Activated CD8-positive, alpha-beta memory T cell treated with anti-CD3 and anti-CD28 coated beads for 24 hours (primary cell): ENCODE measurements at places on chromosomes 4 and X.

DNA sequence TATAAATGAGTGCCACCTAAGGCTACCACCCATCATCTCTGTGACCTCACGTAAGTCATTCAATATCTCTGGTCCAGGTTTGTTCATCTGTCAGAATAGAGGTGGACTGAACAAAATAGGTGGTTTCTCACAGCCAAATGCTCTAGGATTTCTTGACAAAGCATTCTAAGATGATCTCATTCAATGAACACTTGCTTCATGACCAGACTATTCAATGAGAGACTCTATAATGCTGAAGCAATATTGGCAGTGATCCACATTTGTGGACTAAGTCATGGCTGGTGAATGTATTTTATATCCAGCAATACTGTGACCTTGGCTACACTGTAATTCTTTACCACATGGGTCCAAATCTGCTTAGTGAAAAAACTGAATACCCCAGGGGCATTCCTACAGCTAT is 37.9 kb downstream of the LDB2 start:
- DNase-seq = no peak

DNA sequence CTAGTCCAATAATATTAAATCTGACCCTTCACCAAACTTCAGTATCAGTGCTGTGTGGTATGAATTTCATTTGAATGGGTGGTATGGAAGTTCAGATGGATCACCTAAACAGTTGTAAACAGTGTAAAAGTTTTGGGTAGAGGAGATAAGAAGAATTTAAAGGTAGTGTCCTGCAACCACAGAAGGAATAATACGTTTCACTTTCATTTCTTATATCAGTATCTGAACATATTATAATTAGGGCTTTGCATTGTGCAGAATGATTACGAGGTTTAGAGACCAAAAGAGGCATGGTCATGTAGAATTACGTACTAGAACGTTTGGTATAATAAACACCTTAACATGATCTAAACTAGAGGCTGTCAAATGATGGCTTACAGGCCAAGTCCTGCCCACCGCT is 116.1 kb downstream of the PDLIM5 start:
- no peak for DNase-seq

DNA sequence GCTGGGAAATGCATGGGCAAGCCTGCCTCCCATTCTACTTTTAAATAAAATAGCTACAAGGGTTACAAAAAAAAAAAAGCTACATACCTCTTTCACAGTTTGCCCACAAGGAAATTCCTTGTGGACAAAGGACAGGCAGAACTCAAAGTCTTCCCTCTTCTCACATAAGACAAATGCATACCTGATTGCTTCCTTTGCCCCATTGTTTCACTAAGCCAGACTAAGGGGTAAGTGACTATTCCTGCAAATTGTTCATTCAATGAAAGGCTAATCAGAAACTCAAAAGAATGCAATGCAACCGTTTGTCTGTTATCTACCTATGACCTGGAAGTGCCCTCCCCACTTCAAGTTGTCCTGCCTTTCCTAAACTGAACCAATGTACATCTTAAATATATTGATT is 780.6 kb downstream of the FAM133A start:
- no peak for DNase-seq

- no peak for DNase-seq
Observed at GRCh38 chrX:19577181-19577810, 62.0 kb upstream of the MAP3K15 start.

- DNase-seq = no peak
Observed at GRCh38 chr4:6681191-6681590, 12.5 kb upstream of the S100P start.

GRCh38 chr4:92599044-92599443 is 295.3 kb downstream of the GRID2 start:
- DNase-seq = no peak

GRCh38 chrX:56233100-56233499 is 944 bp downstream of the KLF8 start:
- no peak for DNase-seq

DNA sequence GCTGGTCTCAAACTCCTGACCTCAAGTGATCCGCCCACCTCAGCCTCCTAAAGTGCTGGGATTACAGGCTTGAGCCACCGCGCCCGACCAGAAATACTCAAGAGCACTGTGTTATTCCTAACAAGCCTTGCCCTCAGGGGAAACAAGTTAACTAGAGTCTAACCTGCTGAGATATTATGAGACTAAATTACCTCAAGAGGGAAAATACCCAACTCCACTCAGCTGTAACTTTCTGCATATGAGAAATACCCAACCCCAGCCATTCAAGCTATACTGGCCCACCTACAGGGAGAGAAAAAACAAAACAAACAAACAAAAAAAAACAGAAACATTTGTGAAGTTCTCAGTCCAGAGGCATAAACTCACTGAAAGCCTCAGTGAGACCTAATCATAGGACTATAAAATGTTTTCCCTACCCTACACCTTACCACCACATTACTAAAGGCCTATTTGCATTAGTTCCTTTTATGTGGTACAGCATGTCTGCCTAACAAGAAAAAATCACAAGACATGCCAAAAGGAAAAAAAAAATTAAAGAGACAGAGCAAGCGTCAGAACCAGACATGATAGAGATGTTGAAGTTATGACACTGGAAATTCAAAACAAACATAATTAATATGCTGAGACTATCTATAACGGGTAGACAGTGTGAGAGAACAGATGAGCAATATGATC is 876.0 kb downstream of the FSTL5 start:
- no peak for DNase-seq

DNA sequence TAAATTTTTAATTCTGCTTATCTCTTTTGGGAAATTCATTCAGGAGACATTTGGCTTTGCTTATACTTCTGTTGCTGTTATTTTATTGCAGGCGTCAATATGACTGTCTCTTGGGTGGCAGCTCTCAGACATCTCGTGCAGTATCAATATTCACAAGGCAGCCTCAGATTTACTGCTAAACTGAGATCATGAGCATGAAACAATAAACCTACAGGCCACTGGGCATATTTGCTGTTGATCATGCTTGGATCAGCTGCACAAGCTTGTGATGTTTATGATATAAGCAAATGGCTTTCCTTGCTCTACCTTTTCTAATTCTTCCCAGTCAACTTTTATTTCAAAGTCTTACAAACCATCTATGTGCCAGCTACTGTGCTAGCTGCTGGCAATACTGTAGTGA is 39.2 kb downstream of the TSPAN5 start:
- no peak for DNase-seq

- no peak for DNase-seq
Observed at GRCh38 chrX:131621650-131622049, 77.8 kb downstream of the OR13H1 start.

DNA sequence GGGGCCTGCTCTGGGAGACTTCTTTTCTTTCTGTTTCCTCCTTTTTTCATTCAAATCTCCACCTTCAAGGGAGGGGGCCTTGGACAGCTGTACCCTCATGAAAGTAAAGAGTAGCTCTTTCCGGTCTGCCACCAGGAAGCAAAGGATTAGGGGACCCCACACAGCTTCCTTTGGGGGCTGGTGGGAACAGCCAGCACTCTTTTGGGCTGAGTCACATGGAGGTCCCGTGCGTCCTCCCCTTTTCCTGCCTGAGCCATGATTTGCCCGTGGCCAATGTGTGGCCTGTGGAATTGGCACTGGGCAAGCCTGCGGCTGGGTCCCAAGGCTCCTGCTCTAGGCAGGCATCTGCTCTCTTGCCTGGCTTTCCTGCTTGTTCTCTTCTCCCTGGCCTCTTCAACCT is 65.5 kb downstream of the FHDC1 start:
- no peak for DNase-seq

DNA sequence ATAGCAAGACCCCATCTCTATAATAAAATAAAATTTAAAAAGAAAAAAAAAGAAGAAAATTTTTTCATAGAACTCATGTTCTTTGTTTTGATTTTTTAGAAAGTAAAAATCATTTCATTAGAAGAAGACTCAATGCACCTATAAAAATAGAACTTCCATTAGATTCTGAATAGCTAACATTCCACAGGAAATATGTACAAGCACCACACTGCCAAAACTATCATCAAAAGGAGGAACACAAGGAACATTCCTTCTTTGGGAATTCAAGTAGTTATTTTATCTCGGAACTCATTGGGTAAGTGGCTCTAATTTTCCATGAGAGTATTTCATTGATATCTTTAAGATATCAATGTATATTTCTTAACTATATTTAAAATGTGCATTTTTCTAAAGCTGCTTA is 157.6 kb downstream of the CAMK2D start:
- no peak for DNase-seq

GRCh38 chrX:1281521-1281920 is 12.9 kb downstream of the CSF2RA start:
- DNase-seq = no peak

DNA sequence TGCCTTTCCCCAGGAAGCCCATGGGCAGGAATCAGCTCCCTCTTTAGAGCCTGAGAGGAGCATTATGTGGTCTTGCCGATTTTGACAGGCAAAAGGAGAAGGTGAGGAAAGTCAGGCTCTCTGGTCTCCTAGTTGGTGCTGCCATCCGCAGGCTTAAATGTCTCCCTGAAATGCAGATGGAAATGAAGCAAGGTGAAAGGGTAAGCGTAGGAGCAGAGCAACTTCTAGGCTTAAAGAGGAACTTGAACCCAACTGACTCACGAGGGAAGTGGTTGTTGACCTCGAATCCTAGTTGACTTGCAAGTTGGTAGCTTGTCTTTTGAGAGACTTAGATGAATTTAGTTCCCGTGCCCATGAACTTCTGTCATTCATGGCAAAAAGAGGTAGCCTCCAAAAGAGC is 205.9 kb downstream of the PTTG2 start:
- no peak for DNase-seq

DNA sequence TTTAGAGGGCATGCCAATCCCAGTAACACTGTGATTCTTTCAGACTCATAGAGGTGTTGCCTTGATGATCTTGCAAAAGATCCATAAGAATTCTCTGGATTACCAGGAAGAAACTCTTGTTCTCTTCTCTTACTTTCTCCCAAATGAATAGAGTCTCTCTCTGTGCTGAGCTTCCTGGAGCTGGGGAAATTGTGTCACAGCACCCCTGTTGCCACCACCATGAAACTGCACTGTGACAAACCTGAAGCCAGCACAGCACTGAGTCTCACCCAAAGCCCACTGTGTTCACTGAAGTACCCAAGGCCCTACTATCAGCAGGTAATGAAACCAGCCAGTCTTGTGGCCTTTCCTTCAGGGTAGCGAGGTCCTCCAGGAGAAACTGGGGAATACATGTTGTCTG is 332.7 kb upstream of the FGF16 start:
- no peak for DNase-seq

GRCh38 chrX:8914681-8915080 is 113.5 kb upstream of the FAM9A start:
- DNase-seq = no peak

GRCh38 chr4:81930506-81931238 is 443.1 kb downstream of the HNRNPD start:
- no peak for DNase-seq

- no peak for DNase-seq
Observed at GRCh38 chrX:101057093-101057714, 5.3 kb upstream of the TRMT2B start.

GRCh38 chr4:138200236-138200590 is 41.9 kb downstream of the SLC7A11 start:
- no peak for DNase-seq

DNA sequence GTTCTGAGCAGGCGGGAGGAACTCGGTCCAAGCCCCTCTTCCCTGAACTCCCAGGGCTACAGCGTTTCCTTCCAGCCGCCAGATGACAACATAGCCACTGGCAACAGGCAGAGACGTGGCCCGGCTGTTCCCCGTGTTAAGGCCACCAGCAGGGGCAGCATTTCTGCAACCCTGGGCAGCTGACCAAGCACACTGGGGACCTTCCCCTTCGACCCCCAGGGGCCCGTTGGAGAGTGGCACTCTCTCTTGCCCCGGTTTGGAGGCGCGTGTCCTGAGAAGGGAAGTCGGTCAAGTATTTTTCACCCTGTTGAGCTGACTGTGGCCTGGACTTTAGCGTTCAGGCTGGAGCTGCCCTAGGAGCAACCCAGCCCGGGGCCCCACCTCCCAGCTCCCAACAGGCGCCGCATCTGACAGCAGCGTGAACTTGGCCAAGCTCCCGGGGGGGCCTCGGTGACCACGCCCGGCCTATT is 37.6 kb downstream of the ZBTB49 start:
- DNase-seq = no peak

- DNase-seq = no peak
Observed at GRCh38 chr4:14167876-14168510, 540.5 kb upstream of the BOD1L1 start.

- DNase-seq = no peak
Observed at GRCh38 chr4:6319530-6320150, 50.0 kb downstream of the WFS1 start.

DNA sequence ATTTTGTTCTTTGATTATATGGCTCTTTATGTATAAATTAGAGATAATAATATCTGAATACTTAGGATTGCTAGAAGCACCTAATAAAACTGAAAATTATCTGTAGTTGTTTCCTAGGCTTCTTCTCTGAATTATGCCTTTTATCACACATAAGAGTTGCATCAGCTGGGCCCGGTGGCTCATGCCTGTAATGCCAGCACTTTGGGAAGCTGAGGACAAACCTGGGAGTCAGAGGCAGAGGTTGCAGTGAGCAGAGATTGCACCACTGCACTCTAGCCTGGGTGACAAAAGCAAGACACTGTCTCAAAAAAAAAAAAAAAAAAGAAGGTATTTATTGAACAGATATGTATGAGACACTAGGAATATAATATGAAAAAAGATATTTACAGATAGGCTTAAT is 773.5 kb upstream of the AGA start:
- no peak for DNase-seq

DNA sequence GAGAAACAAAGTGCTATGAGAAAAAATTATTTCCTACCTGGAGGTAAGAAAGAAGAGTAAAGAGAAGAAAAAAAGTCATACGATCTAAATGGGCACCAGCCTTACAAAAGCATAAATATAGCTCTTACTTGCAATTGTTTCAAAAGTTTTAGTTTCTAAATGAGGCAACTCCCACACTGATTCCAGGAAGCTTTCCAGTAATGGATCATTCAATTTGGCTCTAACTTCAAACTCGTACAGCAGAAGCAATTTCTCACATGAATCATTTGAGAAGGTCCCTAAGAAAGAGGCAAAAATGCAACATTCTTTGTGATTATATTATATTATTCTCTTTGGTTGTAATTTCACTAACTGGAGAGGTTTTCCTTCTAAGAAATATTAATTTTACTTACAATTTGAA is 109.9 kb downstream of the DLG3 start:
- no peak for DNase-seq

DNA sequence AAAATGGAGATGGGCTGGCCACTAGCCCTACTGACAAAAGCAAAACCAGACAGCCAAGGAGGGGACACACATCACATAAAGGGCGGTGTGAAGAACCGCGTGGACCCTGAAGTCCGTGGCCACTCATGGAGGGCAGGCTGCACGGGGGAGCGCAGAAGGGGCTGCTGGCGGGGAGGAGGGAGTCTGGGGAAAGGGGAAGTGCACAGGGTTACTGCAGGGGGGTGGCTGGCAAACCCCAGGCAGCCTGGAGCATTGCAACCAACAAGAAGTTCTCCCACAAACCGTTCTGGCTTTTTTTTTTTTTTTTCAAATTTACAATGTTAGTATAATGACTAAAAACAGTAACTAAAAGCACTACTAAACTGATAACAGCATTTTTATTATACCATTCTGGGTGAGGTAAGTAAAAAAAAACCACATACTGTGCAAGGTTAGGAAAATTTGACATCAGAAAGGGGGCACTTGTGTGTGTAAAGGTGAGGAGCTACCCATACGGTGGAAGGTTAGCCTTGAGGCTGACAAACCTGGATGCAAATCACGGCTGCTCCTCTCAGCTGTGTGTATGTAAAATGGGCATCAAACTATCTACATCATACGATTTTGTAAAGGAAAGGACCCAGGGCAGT is 87.1 kb downstream of the TSPAN5 start:
- DNase-seq = no peak

- DNase-seq = no peak
Observed at GRCh38 chr4:88457307-88458103, 586 bp downstream of the HERC5 start.

GRCh38 chrX:68833855-68834331 is 5.1 kb downstream of the EFNB1 start:
- peak; percentile 30 for DNase-seq
